NCI-H510A treated with DMSO at 0.1 percent for 48 hours (cell line): ENCODE measurements at places on chromosomes 5 and 9.

DNA sequence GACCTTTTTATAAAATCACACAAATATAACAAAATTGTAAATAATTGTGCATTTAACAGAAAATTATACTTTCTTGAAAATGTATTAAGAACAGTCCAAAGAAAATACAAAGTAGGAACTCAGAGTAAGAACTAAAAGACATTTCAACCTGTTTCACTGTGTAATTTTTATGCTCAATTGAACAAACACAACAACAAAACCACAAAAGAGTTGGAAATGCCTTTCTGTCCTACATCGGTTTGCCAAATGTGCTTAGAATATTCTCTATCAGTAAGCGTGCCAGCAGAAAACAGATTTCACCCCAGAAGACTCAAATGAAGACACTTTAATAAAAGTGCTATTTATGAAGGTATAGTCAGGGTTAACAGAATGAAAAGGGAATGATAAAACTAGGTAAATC is 592.1 kb downstream of the PRELID2 start:
- no peak for DNase-seq

- no peak for DNase-seq
Observed at GRCh38 chr9:20209391-20210340, 412.6 kb downstream of the MLLT3 start.

DNA sequence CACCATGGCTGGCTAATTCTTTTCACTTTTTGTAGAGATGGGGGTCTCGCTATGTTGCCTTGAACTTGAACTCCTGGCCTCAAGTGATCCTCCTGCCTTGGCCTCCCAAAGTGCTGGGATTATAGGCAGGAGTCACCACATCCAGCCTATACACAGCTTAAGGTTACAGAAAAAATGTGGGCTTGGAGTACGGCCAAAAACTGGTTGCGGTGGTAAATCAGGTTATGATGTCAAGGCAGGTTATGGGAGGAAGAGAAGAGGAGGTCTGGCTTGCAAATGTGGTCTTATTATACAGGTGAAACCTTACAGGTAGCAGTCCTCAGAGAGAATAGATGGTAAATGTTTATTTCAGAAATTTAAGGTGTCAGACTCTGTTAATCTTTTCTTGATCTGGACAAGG is 30.7 kb upstream of the SYK start:
- DNase-seq = no peak

- no peak for DNase-seq
Observed at GRCh38 chr5:138054206-138054605, 21.3 kb upstream of the FAM13B start.

DNA sequence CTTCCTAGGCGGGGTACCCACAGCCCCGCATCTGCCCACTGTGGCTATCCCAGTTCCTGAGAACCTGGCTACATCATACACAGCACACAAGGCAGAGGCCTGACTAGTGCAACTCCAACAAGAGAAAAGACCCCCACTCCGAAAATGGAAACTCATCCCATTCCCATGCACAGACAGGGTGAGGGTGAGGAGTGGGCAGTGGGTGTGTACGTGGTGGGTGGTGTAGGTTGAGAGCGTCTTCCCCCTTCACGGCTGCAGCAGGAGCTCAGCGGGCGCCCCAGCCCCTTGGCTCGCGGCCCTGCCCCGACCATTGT is 501 bp upstream of the MAP1B start:
- DNase-seq = no peak

DNA sequence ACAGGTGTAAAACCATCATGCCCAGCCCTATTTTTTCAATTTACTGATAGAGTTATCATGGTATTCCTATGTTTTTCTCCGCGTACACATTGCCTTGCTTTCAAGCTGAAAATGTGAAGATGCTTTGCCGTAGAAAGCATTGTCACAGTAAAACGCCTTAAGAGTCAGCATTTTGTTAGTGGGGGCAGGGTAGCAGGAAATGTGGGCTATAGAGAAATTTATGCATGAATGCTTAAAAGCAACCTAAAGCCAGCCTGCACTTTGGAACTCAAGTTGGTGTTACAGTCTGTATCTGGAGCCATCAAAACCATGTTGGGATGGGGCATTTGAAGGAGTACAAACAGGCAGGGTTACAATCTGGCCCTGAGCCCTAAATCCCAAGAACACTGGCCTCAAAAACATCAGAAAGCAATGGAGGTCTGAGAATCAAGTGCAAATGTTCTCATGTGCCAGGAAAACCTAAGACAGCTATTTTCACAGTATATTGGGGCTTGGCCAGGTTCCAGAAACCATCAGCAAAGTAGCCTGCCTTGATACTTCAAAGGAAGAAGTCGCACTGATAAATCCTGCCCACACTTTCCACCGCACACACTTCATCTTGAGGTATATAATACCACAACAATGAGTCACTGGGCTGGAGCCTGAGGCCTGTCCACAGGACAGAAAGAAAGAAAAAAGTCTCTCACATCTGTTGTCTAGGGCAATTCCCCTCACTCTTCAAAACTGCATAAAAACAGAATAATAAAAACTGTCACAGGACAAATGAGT is 313.8 kb downstream of the ENC1 start:
- peak; percentile 6 for DNase-seq

GRCh38 chr9:14082732-14083131 is 231.2 kb downstream of the NFIB start:
- DNase-seq = no peak

DNA sequence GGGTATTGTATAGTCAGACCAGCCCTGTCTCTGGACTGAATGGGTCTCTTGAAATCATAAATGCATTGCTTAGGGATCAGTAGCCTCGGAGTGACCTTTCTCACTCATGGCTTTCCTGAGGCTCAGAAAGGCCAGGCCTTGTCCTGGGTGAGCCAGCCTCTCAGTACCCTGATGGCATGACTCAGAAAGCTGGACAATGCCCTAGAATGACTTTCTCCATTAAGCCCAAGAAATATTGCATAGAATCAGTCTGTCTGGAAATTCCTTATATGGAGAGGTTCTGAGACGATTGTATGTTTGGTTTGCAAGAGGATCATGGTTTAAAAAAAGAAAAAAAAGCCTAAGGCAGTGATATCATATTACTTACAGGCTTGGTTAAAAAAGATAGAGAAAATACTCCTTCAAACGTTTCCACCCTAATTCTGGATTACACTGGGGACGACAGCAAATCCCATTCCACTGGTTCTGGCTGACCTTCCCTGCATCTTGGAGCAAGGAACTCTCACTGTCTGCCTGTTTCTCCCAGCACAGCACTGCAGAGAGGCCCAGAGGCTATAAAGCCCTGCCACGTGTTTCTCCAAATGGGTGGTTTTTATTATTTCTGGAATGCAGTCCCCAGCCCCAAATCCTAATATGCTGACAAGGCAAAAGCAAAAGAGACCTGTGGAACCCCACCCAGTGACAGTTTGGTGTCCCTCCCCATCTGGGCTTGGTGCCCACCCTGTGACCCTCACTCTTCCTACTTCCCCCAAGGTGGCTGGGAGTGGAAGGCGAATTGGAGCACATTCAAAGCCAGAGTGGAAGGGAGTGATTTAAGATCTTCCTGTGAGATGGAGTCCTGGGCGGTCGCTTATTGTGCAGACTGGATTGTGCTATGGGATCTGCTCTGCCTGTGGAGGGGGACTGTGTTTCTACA is 34.4 kb downstream of the MAP1B start:
- DNase-seq = no peak

DNA sequence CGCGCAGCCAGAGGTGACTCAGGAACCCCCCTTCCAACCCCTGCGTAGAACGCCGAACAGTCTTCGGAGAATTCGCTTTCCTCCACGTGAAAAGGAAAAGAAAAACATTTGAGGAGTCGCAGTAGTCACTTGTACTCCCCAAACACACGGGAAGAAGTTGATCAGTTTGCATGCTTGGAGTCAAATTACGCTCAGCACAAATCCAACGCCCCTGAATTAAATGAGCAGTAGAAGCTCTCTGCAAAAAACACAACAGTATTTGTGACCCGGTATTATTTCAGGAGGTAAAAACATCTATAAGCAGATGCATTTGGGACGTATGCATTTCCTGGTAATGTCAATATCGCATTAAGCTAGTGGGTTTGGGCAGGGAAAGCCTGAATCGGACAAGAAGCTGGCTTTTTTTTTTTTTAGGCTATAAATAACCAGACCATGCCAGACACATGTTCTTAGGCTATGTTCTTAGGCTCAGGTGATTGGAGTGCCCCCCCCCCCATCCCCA is 854 bp upstream of the ARL15 start:
- no peak for DNase-seq

- DNase-seq = no peak
Observed at GRCh38 chr5:109247986-109248385, 161.8 kb downstream of the PJA2 start.

- DNase-seq = no peak
Observed at GRCh38 chr9:86091477-86091876, 7.9 kb downstream of the GOLM1 start.

- peak; percentile 69 for DNase-seq
Observed at GRCh38 chr9:100099722-100100042, 639 bp downstream of the INVS start.

- no peak for DNase-seq
Observed at GRCh38 chr9:89879701-89880100, 274.9 kb downstream of the GADD45G start.

DNA sequence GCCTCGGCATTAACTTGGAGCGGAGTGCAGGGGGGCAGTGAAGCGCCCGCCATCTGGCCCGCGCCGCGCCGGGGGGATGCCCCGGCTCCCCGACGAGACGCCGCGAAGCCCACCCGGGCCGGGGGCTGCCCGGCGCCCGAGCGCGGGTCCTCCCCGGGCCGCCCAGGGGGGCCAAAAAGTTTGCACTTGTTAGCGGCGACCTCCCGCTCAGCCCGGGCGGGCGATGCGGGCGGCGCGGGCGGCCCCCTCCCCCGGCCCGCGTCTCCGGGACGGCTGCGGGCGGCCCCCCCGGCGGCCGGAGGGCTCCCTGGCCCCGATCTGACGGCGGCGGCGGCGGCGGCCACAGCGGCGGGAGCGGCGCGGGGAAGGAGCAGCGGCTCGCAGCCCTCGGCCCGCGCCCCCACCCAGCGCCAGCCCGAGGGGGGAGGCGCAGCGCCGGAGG is at the start of gene NTNG2:
NTNG2 (plus strand) TSS at position 316 of the 442 bp plus-strand sequence. CDS start 4,774 bp downstream, outside the sequence.
- DNase-seq = no peak
